ENCODE measurements at places on chromosomes 2 and 18.
A peak's percentile ranks its signal among the peaks of the same experiment; 100 is the strongest.

DNA sequence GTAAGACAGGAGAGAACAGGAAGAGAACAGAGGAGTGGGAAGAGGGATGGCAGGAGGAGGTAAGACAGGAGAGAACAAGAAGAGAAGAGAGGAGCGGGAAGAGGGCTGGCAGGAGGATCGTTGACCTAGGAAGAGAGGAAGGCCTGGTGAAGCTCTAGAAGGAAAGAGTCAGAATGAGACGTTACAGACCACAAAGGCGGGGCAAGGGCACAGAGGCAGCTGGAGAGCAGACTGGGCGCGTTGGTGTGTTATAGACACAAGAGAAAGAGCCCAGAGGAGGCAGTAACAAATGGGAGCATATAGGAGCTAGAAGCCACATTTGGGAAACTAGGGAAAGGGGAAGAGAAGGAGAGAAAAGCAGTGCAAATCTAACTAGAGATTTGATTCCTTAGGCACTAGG, 26.6 kb downstream of the PTRHD1 start:
- DNase-seq, result no peak

DNA sequence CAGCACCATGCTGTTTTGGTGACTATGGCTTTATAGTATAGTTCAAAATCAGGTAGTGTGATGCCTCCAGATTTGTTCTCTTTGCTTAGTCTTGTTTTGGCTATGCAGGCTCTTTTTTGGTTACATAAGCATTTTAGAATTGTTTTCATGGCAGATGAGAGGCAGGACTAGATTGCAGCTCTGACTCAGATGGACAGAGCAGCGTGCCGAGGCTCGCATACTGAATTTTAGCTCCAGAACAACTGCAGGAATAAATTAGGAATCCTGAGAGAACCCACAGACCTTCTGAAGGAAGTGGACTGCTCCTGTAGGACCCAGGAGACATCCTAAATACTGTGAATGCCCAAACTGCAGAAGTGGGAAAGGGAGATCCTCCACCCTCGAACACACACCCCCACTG, 141.6 kb downstream of the NETO1 start:
- DNase-seq, result no peak

DNA sequence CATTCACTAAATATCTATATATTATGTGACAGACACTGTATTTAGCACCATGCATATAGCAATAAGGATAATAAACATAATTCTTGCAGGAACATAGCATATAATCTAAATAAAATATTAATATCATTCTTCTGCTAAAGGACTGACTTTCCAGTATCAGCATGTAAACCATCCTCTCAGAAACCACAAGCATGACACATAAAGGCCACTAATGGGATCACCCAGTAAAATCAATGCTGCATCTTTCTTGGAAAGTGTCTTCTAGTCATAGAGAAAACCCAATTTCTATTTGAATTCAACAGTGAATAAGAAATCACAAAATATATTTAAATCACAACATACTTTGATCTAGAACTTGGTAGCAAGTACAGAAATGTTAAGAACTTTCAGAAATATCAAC, 5.8 kb upstream of the LRP1B start:
- DNase-seq, result no peak

DNA sequence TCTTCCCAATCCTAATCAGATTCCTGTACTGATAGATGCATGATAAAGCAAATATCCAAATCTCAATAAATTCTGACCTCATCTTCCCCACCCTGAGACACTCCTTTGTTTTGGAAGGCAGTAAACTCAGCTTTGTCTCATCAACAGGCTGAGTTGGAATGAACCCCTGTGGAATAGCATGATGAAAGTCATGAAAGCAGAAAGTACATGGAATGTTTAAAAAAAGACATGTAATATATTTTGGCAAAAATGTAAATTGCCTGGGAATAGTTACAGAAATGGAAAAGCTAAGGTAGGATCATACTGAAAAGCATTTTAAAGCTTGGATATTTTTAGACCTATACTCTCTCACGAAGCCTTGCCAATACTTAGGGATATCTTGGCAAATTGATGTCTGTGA, 468.7 kb upstream of the CDH7 start:
- no peak for DNase-seq

DNA sequence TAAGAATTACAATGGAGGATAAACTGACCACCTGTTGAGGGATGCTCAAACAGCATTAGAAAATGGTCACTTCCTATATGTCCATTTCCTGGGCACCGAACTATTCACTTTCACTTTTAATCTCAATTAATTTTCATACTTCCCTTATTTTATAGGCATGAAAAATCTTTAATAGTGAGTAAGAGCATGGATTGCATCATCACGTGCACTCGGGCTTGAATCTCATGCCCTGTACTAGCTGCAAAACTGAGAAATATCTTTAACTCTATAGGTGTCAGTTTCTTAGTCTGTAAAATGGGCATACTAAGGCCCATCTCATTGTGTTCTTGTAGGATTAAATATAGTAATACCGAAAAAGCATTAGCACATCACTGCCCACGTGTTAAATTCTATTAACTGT, 183.9 kb upstream of the FIGN start:
- DNase-seq, result no peak

GRCh38 chr18:2878656-2879330, 32.0 kb downstream of the EMILIN2 start:
- DNase-seq, result no peak

DNA sequence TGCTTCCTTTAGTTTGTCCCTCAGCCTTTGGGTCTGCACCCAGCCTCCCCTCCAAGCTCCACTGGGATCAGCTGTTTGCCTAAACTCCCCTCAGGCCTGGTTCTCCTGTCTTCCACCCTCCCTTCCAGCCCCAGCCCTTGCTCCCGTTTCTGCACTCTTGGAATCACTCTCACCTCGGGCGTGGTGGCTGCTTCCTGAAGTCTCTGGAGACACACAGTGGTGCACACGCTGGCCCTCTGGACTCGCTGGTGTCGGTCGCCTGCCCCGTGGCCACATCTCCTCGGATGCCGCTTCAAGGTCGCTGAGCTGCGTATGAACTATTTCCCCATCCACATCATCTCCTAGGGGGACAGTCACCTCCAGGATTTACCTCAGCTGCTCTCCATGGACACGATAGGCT, 46.3 kb downstream of the PSMG2 start:
- no peak for DNase-seq

DNA sequence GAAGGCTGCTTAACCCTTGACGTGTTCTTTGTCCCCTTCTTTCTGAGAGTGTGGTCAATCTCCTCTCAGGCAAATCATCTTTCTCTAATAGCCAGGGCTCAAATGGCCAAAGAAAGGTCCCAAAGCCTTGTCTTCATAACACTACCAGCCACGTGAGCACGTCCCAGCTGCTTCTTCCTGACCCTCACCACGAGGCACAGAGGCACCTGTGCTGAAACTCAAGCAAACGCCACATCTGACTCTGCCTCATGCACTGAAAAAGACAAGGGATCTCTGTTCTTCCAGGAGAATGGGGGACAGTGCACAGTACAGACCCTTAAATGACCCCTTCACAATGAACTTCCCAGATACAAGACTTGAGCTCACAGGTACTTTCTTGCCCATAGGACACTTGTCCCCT, 31.8 kb downstream of the BCL11A start:
- no peak for DNase-seq

DNA sequence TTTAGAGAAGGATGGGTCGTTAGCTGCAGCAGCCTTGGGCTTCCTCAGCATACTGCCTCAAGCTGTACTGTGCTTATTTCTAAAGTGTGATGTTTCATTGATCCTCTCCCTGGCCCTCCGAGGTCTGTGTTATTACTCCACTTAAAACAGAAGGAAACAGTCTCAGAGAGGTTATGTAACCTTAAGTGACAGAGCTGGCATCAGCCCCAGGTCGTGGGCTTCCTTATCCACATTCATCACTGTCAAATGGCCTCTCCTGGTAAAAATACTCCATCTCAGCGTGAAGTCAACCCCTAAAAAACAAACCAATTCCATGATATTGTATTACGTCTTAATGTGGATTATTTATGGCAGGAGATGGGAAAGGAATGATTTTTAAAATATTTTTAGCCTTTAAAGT, 153.3 kb upstream of the NOSTRIN start:
- no peak for DNase-seq

GRCh38 chr18:34976123-34976522, 65.1 kb upstream of the MAPRE2 start:
- no peak for DNase-seq

- DNase-seq, result no peak
Observed at GRCh38 chr2:60216452-60216995, 336.9 kb downstream of the BCL11A start.

GRCh38 chr2:234257859-234258561, 207.5 kb downstream of the SPP2 start:
- DNase-seq, result peak; percentile 44

DNA sequence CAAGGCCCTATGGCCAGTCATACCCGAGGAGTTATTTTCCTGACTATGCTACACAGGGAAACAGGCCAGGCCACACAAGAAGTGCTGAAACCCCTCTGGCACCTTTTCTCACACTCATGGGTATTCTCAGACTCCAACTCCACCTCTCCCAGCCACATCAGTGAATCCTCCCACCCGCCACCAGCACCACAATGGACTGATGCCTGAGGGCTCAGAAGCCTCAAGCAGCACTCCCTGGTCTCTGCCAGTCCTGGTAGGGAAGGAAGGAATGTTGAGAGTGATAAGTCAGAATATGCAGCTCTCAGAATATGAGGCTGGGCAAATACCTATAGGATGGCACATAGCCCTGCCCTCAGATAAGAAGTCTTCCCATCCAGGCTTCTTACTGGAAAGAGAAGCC, 391.1 kb downstream of the ALK start:
- no peak for DNase-seq

DNA sequence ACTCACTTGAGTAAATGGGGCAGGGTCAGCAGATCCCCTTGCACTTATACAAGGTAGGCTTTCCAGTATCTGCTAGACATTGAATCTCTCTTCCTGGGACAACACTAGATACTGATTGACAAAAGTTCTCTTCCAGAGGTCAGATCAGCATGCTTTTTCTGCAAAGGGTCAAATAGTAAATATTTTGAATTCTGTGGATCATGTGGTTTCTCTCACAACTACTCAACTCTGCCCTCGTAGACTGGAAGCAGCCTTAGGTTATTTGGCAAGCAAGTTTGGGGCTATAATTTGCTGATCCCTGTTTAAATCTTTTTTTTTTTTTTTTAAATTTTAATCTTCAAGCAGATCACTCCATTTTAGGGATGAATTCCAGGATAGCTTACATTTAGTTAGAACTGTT, 17.4 kb upstream of the NABP1 start:
- DNase-seq, result no peak

DNA sequence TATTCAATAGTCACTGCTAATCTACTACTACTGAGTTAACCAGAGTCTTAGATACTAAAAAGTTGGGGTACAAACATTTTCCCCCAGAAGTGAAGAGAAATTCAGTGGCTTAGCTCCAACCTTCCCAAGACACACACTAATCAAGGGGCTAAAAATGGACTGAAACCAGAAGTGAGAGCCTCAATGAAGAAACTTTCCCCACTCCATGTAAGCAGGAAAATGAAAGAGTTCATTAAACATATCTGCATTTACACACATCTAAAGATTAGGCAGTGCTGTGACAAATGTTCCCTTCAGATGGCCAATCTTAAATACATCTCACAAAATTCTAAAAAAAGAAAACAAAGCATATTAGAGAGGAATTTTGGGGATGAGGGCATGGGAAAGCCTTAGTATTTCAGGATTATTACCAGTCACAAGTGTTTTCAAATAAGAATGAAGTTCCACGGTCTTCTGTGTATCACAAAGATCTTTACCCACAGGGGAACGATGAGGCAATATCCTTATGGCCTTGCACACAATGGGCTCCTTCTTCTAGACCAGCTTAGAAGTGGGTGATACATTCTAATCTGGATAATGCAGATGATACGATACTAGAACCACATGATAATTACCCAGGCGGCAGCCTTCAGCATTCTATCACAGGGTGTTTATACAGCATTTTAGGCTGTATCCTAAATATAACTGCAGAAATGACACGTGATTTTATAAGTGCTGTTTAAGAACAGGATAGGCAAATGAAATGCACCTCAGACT, 17.1 kb downstream of the ANKRD44 start:
- DNase-seq, result peak; percentile 16

DNA sequence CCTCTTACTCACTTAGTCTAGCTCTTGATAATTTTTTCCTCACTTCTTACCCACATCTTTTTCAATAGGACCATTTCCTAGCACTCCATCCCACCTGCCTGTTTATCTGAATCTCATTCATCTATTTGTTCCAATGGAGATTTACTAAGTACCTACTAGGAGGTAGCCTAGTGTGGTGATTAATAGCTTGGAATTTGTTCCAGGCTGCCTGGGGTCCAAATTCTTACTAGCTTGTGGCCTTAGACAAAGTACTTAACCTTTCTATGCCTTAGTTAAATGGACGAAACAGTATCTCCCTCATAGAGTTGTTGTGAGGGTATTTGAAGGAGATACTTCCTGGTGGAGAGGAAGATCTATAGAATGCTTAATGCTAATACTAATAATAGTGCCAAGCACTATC, 42.9 kb upstream of the SERTAD2 start:
- no peak for DNase-seq

DNA sequence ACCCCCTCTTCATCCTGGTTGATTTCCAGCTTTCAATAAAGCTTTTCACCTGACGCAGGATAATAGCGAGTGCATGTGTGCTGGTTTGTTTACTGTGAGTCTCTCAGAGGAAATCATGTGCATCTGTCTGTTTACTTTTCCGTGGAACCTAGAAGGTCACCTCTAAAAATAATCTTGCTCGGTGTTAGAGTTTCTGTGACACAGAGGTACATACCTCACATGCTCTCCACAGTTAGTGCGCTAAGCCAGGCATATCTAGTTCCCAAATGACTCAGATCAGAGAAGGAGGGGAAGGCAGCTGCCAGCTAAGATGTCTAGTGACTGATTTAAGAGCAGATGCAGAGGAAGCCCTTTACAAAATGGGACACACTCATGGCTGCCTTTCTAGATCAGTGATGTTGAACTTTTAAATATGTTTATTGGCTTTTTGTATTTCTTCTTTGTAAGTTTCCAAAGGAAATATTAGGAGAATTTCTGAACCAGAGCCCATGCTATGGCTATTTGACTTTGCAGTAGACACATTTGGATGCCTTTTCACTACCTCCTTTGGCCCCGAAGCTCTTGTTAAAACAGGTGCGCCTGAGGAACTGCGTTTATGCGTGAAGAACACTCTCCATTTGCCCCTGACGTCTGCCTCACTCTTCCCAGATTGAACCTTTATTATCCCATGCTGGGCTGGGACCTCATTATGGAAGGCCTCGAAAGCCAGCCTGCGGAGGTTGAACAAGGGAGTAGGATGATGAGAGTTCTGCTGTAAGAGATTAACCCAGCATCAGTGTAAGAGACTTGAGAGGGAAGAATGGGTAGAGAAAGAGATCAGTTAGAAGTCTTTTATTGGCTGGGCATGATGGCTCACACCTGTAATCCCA, 145.6 kb downstream of the FAM161A start:
- DNase-seq, result peak; percentile 74

DNA sequence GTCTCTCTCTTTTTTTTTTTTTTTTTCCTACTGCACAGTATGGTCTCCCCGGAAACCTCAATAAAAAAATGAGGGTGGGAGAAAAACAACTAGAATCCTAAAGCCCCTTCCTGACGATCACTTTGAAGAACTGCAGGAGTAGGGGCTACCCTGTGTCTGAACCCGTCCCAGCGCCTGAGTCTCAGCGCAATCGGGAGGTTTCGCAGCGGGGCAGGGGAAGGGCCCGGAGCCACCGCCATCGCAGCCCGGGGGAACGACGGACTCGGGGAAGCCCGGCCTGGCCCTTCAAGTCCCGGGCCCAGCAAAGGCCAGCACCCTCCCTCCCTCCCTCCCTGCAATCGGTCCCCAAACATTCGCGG, 411 bp downstream of the NARS1 start:
- no peak for DNase-seq

- no peak for DNase-seq
Observed at GRCh38 chr2:233301811-233302210, 5.8 kb upstream of the SAG start.

- DNase-seq, result no peak
Observed at GRCh38 chr2:16152071-16152927, 211.9 kb downstream of the MYCN start.
